Lower leg skin (tissue), 4 donors: ENCODE measurements at places on chromosomes 5 and 9.
A peak's percentile ranks its signal among the peaks of the same experiment; 100 is the strongest.

DNA sequence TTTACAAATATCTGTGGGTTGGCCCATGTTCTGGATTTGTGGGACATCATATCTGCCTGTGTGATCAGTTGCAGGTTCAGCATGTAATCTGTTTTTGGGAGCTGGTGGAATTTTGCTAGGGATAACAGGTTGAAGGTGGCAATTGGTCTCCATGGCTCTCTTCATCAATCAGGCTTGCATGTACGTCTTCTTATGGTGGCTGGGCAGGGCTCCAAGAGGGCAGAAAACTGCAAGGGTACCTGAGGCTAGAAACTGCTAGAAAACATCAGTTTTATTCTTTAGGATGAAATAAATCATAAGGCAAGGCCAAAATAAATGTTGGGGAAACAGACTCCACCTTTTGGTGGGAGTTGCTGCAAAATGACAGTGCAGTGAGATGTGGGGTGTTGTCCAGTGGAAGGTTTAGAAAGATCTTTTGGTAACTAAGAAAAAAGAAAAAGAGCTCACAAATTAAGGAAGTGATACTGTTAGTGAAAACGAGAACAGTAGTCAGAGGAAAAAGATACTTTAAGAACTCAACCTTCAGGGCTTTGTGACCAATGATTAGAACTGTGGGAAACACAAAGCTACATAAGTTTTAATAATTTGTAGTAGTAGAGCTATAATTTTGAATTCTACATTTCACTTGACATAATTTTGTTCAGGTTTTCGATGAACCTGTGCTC, 300.7 kb upstream of the IZUMO3 start:
- DNase-seq, result no peak

GRCh38 chr5:93076096-93076495, 504.9 kb downstream of the NR2F1-AS1 start:
- no peak for DNase-seq

DNA sequence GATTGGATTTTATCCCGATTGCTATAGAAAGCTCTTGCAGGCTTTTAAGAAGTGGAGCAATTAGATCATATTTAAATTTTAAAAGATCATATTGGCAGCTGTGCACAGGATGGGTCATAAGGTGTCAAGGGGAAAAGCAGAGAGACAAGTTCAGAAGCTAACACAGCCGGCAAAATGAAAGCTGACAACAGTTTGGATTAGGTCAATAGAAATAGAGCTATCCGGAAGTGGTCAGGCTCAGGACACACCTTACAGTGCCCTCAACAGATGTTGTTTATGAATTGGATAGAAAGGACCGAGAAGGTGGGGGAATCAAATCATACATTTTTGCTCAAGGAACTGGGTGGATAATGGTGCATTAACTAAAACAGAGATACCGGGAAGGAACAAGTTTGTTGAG, 46.3 kb upstream of the MARCHF11 start:
- no peak for DNase-seq

GRCh38 chr5:64019746-64020145, 57.5 kb upstream of the HTR1A start:
- no peak for DNase-seq

- no peak for DNase-seq
Observed at GRCh38 chr9:69768101-69768500, 8.3 kb upstream of the PTAR1 start.

DNA sequence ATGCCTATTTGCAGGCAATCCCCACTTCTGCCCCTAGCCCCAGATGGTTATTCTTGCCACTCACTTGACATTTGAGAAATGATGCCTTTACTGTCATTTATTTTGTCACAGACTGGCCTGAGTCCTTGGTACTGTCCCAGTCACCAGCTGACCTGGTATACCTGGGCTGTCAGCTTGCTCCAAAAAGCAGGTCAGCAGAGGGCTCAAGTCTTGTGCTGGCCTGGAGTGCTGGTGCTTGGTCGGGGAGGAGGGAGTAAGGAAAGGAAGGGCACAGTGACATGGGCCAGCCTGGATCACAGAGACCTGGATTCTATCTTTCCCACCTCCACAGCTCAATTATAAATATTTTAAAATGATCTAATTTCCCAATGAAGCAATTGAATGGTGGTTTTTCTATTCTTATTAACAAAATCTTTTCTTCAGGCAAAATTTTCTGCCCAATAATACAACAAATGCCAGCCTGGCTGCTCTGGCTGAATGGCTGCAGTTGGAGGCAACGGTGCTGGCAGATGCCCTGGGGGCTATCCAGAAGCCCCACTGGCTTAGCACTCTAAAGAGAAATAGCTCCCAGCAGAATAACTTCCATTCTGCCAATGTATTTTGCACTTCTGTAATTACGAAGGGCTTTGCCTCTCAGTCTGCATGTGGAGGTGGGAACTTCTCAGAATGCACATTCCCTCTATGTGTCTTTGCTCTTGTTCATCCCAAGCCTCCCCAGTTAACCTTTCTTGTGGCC, 160.6 kb downstream of the GADD45G start:
- DNase-seq, result no peak

- DNase-seq, result no peak
Observed at GRCh38 chr9:19151425-19152159, 24.3 kb upstream of the PLIN2 start.

GRCh38 chr5:16849775-16850174, 86.3 kb downstream of the MYO10 start:
- no peak for DNase-seq

- no peak for DNase-seq
Observed at GRCh38 chr9:33458444-33458843, 11.1 kb upstream of the AQP3 start.

- no peak for DNase-seq
Observed at GRCh38 chr5:95673081-95673480, 9.7 kb downstream of the SPATA9 start.

DNA sequence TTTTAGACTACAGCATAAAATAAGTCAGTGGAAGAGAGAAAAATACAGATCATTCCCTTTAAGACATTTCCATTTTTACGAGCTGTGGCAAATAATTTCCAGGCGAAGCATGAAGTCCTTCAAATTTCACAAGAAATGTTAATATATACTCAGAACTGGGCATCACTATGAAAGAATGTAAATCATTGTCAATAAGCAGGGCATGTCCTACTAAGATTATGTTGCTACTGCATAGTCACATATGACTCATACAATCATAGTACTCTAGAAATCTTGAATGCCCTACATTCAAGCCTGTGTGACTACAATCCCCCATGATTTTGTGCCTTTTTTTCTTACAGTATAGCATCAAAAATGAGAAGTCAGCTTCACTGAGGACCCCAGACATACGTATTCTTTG, 485.2 kb upstream of the FTMT start:
- DNase-seq, result no peak

- peak; percentile 49 for DNase-seq
Observed at GRCh38 chr9:77433675-77434445, 214.3 kb downstream of the GNA14 start.

DNA sequence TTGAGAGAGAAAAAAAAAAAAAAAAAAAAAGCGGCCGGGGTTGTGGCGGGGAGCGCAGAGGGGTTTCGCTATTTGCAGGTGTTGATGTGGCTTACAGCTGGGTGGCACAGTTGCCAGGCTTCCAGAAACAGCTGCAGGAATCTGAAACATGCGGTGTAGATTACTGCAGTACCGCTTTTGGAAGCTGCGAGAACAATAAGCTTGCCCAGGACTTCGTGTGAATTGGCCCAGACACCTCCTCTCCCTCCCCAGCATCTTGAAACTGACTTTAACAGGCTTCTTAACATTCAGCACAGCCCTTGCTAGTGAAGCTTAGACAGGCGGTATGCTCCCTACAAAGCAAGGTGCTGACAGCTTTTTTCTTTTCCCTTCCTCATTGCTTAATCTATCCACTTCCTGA, 104.0 kb downstream of the ATP10B start:
- DNase-seq, result no peak

DNA sequence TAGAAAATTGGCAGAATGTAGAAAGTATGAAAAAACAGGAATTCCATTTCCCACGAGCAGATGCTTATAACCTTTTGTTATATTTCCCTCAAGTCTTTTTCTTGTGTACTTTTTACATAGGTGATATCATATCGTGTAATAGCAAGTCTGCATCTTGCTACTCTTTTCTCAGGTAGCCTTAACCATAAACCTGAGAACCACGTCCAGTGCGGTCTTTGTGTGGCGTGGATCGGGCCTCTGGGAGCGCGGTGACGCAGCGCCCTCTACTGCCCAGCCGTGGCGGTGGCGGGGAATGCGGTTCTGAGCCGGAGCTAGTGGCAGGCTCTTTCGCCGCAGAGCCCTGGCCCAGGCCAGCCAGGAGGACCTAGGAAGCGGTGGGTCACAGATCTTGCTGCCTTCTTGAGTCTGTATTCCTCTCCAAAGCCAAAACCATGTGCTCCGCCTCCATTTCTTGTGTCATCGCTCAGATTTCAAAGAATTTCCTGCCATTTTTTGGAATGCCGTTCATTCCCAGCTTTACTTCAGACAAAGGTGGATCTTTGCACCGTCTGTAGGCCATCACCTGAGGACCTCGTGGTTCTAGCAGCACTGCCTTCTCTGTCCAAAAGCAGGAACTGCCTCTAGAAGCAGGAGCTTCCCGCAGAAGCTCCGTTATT, 71.9 kb downstream of the MVB12B start:
- peak; percentile 74 for DNase-seq

DNA sequence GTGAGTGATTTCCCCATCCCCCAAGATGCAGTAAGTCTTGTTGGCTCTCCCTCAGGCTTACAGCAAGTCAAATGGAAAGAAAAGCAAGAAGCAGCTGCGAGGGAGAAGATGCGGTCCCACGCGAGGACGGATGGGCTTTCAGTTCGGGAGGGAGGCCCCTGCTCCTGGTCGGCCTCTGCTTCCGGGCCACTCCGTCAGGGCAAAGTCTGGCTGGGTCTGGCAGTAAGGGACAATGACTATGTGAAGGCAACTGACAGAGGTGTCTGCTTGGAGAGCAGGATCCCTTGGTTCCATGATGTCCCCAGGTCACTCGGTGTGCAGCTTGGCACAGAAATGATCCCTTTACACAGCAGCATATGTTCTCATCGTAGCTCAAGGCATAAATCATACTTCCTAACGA, 146.7 kb downstream of the HSPA4 start:
- no peak for DNase-seq

DNA sequence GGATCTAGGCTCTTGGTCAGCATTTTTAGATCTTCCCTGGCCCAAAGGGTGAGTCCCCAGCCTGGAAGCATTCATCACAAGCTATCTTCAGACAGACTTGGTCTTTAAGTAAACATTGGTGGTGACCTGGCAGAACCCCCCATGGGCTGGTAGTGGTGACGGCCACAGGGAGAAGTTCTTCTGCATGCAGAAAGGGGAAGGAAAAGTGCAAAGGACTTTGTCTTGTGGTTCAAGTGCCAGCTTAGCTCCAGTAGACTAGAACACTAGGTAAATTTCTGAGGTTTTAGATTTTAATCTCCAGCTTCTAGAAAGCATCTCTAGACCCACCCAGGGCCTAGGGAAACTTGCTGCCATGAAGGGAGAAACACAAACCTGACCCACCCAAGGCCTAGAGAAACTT, 584.0 kb downstream of the CHSY3 start:
- no peak for DNase-seq
